Right renal pelvis (tissue), 4 donors: ENCODE measurements at places on chromosomes 2 and 18. TPM values are rescaled to one million over a fixed set of nuclear protein-coding genes. Genes with fewer than 3 reads are reported as not detected.

RIT2 gene
- not detected for polyA plus RNA-seq

CCDC148 gene
- polyA plus RNA-seq: 7.8 TPM

HMSD gene
- polyA plus RNA-seq: 2.8 TPM

CCDC85A gene
- polyA plus RNA-seq: 1.9 TPM

LBX2 gene
- 4.0 TPM for polyA plus RNA-seq

L3MBTL4 gene
- 5.0 TPM for polyA plus RNA-seq

PNKD gene
- 108 TPM for polyA plus RNA-seq

DLGAP1 gene
- 5.3 TPM for polyA plus RNA-seq

ICA1L gene
- 14.5 TPM for polyA plus RNA-seq

DOK6 gene
- polyA plus RNA-seq: 18.5 TPM

LRRTM4 gene
- 1.9 TPM for polyA plus RNA-seq

SLC16A14 gene
- 7.6 TPM for polyA plus RNA-seq

MAP3K19 gene
- polyA plus RNA-seq: 0.53 TPM

ATP9B gene
- polyA plus RNA-seq: 39.0 TPM

MYCN gene
- 36.9 TPM for polyA plus RNA-seq

EIF4E2 gene
- polyA plus RNA-seq: 102 TPM

SNTG2 gene
- polyA plus RNA-seq: 2.0 TPM

RTP5 gene
- not detected for polyA plus RNA-seq

CYP1B1 gene
- polyA plus RNA-seq: 147 TPM

CD302 gene
- polyA plus RNA-seq: 17.9 TPM

TUBB8B gene
- polyA plus RNA-seq: 0.58 TPM
